ENCODE measurements at places on chromosomes 11 and 22.

DNA sequence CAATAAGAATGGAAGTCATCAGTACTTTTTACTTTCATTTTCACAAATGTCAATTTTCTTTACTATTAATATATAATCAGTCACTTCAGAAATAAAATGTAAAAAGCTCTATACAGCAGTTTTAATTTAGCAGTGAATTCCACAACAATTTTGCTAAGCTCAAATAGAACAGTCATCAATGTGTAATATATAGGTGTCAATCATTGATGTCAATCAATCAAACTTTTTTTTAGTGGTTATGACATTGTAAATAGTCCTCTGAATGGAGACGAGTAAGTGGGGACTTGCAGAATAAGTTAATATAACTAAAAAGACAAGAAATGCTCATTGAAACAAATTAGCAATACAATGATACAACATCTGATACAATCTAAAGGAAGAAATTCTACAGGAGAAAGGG, 327.4 kb downstream of the GUCY1A2 start:
- DNase-seq = no peak

- DNase-seq = no peak
Observed at GRCh38 chr11:3157381-3158130, 7.6 kb downstream of the OSBPL5 start.

DNA sequence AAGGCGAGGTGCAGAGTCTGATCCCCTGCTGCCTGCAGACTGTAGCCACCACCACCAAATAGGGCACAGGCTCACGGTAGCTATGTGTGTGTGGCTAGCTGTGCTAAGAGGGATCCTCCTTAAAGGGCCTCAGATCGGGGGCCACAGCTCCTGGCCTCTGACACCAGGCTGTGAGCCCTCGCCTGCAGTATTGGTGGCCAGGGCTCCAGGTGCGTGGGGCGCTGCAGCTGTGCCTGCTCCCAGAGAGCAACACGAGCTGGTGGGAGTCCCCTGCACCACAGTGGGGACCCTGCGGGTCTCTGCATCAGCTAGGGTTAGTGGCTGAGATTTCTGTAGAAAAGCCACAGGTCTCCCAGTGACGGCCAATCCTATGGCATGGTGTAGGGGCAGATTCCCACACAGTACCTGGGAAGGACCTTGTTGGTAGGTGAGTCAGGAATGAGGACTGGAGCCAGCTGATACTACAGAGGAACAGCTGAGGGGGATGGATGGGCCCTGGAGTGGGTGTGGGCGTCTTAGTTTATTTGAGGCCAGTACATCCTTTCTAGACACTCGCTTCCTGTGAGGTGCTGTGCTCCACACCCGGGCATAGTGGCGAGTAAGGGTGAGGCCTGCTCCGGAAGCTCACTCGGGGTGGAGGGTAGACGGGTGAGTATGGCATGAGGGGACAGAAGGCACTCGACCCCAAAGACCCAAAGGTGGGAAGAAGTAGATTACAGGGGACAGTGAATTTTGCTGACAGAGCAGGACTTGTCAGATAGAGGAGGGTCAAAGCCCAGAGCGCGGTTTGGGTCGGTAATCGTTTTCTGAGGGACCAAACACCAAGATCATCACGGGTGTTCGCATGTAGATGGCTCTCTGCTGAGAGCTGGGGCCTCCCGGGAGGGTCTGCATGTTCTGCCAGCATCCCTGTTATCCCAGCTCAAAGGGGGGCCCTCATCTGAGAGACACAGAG, 212.5 kb downstream of the TBC1D22A start:
- DNase-seq = no peak

GRCh38 chr11:125082611-125083311, 19.7 kb downstream of the SLC37A2 start:
- DNase-seq = peak; percentile 89

DNA sequence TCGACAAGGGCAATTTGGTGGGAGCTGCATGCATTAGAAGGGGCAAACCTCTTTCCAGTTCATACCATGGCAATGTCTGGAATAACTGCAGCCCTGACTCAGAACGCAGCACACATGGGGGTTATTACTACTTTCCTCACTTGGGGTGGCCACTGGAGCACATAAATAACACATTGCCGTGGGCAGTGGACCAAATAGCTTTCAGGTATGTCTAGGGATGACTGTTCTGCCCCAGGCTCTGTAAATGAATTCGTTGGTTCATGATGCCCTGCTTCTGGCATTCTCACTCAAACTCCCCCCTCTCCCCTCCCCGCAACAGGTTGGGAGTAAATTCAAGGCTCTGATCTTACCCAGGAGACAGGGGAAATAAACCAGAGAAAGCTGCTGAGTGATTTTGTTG, 238.0 kb upstream of the PLET1 start:
- DNase-seq = no peak

Data from cardiac fibroblast (primary cell).